Left renal cortex interstitium (tissue), 4 donors: ENCODE measurements at places on chromosomes 12 and 14. TPM values are rescaled to one million over a fixed set of nuclear protein-coding genes. Genes with fewer than 3 reads are reported as not detected.

DNA sequence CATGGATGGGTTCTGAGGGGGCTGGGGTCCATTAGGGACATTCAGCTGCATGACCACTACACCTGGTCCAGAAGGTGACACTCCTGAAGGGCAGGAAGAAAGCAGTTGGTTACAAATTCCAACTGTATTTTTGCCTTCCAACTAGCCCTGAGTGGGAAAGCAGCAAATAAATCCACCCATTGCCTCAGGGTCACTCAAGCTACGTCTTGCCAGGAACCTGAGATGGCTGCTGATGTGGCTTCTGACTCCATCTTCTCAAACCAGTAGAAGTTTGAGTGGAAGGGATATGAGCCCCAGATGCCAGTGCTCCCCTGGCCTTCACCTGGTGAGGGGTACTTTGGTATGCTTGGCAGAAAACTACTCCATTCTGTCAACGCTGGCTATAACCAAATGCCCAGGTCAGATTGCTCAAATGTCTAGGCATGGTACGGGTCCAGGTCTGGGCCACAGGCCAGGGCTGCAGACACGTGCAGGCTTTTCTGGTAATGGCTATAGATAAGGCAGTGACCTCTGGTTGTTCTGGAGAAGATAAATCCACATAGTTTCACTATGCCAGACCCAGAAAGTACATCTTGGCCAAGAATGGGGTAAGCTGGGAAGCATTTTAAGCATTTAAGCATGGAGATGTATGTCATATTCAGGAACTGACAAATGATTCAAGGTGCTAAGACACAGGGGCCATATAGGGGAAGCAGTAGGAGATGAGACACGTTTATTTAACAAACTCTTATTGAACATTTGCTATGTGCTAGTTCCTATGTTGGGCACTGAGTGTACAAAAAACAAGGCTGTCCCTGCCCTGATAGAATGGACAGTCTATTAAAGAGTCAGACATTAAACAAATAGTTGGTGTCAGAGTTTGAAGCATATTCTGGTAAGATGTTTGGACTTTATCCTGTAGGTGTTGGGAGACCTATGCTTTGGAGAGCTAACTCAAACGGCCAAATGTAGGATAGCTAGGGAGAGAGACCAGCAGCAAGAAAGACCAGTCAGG, 8.3 kb upstream of the STAC3 start:
- no peak for DNase-seq

ARHGAP9 gene
- polyA plus RNA-seq = 2.9 TPM

DNA sequence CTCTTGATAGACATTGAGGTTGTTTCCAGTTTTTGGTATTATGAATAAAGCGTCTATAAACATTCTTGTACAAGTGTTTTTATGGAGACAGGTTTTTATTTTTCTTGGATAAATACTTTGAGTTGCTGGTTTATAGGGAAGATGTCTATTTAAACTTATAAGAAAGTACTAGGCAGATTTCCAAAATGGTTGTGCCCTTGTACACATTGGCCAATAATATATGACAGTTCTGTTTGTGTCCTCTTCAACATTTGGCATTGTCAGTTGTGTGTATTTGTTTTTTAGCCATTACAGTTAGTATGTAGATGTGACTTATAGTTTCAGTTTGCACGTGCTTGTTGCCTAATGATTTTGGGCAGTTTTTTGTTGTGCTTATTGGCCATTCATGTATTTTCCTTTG, 42.1 kb downstream of the VRK1 start:
- DNase-seq = no peak

CD69 gene
- 1.8 TPM for polyA plus RNA-seq

CCDC197 gene
- not detected for polyA plus RNA-seq

DNA sequence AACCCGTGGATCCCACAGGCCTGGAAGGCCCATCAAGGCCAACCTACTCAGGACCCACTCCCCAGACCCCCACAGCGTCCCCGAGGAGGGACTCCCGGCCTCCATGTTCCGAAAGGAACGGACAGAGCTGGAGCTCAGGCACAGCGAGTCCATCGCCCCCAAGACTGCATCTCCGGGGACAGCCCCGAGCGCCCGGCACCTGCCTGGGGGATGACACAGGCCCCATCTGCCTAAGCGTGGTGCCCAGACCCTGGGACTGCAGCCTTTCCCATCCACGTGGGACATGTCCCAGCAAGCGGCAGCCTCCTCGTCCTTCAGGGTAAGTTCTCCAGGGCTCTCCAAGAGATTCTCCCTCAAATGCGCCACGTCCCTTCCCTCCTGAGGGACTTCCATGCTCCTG, 12.1 kb upstream of the DIO3 start:
- DNase-seq = no peak

TCL1B gene
- 0.58 TPM for polyA plus RNA-seq

GRCh38 chr14:94322648-94323570, at the start of gene SERPINA6:
TSS of gene SERPINA6 (minus strand) at chr14:94323336. CDS start at chr14:94314648, 8,688 bp downstream.
- no peak for DNase-seq

- no peak for DNase-seq
These were observed 2.2 kb downstream of the PCBP2 start for GRCh38 chr12:53453953-53454640.

MSI1 gene
- polyA plus RNA-seq = 31.9 TPM

GPRC5D gene
- 0.72 TPM for polyA plus RNA-seq

- DNase-seq = no peak
These were observed 61.4 kb downstream of the MYF5 start for GRCh38 chr12:80778005-80778541.

MYL2 gene
- polyA plus RNA-seq = not detected

GRCh38 chr12:90871726-90872096, 83.3 kb downstream of the CCER1 start:
- DNase-seq = no peak

SERPINA3 gene
- polyA plus RNA-seq = 0.48 TPM

GRCh38 chr12:49088150-49088931, 6.3 kb downstream of the DHH start:
- DNase-seq = no peak

GLI1 gene
- 31.1 TPM for polyA plus RNA-seq

GRCh38 chr12:10130042-10130441, at the start of gene CLEC7A:
TSS of gene CLEC7A (minus strand) at chr12:10130199. CDS start at chr12:10130082, 117 bp downstream.
- DNase-seq = no peak

ADGRD1 gene
- polyA plus RNA-seq = 17.5 TPM
